ENCODE measurements at places on chromosomes 5 and 9. TPM values are rescaled to one million over a fixed set of nuclear protein-coding genes. Genes with fewer than 3 reads are reported as not detected.

GRCh38 chr5:31144364-31144763 is 49.1 kb upstream of the CDH6 start:
- DNase-seq: no peak

- DNase-seq: no peak
Observed at GRCh38 chr9:107548298-107549142, 59.0 kb upstream of the KLF4 start.

DNA sequence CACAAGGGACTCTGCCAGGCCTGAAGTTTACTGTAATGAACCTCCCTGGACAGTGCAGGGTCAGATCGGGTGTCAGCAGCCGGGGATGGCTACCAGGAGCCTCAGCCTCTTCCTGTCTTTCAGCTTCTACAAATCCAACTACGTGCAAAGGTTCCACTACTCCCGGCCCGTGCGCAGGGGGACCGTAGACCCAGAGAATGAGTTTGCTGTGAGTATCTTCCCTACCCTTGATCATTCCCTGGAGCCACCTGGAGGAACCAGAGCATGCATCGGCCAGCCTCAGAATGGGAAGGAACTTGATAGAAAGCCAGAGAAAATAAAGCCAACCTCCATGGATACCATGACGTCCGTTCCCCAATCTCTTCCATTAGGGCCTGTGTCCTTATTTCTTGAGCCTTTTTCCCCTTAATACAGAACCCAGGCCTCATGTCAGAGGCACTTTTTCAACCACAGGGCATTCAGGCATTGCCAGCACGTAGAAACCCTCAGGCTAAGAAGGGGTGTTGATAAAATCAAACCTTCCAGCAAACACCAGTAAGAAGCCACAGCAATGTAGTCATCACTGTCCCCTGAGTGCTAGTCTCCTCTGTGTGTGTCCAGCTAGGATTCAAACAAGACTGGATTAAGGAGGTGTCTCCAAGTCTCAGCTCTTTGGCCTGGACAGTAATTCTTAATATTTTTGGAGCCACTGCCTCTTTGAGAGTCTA is 49.0 kb upstream of the FOXI1 start:
- DNase-seq: no peak

- no peak for DNase-seq
Observed at GRCh38 chr9:12091865-12092527, 601.2 kb upstream of the TYRP1 start.

DNA sequence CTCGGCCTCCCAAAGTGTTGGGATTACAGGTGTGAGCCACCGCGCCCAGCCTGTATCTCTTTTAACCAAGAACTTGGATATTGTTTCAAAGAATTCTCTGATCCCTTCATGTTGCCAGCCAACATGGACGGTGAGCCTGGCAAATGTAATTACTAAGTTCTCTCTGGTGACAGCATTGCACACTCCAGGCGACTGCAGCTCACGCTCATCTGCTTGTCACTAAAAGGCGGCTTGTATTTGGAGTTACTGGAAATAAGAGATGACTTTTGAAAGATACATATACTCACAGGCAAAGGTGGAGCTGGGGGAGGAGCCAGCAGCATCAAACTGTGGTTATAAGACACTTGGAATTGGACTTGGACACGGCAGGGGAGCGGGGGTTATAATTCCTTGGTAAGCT is 172.3 kb downstream of the SLIT3 start:
- DNase-seq: no peak

- DNase-seq: no peak
Observed at GRCh38 chr9:18441261-18441660, 32.7 kb upstream of the ADAMTSL1 start.

GRCh38 chr9:113137196-113138168 is 13.3 kb upstream of the SLC31A2 start:
- no peak for DNase-seq

GRCh38 chr5:392431-392988 is 50.5 kb upstream of the EXOC3 start:
- peak; percentile 30 for DNase-seq

- no peak for DNase-seq
Observed at GRCh38 chr9:94950579-94951323, 224.3 kb downstream of the AOPEP start.

- DNase-seq: no peak
Observed at GRCh38 chr9:107175041-107175440, 108.0 kb upstream of the RAD23B start.

DNA sequence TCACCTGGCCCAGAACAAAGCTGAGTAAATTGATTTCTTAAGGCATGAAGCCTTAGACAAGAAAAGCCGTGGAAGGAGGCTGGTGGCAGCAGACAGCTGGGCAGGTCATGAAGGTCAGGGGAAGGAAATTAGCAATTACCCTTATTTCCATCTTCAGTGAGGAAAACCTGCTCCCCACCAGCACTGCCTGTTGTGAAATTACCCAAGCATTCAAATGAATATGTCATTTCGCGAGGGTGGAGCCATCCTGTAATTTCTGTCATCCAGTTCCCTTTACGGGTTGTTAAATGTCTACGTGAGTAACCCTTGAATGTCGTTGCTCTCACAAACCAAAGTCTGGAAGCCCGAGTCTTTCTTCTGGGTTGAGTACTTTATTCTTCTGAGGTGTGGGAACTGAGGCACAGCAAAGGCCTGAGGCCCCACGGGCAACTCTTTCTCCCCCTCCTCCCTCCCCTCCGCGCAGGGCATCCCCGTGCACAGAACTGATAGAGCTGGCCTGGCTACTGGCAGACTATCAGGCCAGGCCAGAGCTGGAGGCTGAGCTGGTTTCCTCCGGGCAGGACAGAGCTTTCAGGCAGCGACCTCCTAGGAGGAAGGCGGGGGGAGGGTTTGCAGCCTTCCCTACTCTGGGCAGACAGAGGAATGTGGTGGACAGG is 22.0 kb upstream of the AK3 start:
- DNase-seq: peak; percentile 83

GRCh38 chr5:42655982-42656650 is 100.5 kb upstream of the CCDC152 start:
- no peak for DNase-seq

DNA sequence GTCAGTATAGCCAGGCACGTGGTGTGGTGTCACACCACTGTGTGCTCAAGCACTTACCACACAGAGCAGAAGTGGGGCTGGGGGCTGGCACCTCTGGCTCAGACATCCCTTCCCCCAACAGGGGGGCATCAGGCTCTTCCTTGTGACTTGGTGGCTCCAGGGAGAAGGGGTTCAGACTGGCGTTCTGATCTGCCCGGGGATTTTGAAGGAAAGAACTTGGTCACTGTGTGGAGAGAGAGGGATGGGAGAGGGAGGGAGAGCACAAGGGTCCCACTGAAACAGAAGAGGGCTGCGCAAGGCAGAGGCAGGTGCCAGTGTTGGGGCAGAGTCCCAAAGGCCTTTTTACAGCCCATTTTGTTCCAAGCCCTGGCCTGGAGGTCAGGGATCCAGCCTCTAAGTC is 109.7 kb upstream of the ALDH1B1 start:
- no peak for DNase-seq

- no peak for DNase-seq
Observed at GRCh38 chr9:129281506-129282145, 103.6 kb upstream of the IER5L start.

FAM78A gene
- 2.1 TPM for total RNA-seq

COL5A1 gene
- total RNA-seq: 12.3 TPM

TMEM171 gene
- not detected for total RNA-seq

SAXO1 gene
- under 0.01 TPM for total RNA-seq

NXNL2 gene
- 0.09 TPM for total RNA-seq

FOXI1 gene
- total RNA-seq: not detected
